ENCODE measurements at places on chromosomes 1 and 21.
A peak's percentile ranks its signal among the peaks of the same experiment; 100 is the strongest.

DNA sequence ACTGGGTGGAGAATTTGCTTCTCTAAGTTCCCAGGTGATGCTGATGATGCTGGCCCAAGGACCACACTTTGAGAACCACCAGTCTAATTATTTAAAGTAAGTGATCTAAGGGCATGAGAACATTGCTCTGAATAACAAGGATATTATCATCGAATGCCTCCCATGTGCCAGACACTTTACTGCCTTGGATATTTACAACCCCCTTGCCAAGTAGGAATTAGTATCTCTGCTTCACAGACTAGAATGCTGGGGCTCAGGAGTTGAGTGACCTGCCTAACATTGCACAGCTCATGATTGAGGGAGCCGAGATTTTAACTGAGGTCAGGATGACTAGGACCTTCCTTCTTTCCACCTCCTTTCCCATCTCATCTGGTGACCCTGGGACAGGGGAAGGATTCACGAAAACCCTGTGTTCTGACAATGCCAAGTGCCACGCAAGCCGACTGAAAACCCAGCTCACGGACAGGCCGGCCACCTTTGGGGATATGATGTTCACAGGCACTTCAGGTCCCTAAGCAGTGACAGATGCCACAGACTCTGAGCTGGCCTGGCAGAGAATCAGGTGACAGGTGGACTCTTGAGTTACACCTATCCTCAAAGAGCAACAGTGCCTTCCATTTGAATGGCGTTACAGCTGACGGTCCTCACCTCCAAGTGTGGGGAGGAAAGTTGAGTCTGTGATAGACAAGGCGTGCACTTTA, 230.7 kb downstream of the TOMM20 start:
- DNase-seq = no peak

DNA sequence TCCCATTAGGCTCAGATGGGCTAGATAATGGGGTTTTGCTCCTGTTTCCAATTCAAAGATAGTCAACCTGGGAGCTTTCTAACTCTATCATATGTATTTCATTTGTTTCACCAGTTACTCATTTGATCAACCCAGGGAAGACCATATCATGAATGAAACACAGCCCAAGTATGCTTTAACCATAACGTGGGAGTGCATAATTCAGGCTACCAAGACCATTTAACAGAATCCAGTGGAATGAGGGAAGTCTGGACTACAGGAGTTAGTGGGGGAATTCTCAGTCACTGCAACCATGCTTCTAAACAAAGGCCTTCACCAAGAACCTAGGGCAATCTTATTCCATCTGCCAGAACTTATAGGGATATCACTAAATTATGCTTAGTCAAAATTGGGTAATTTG, 15.0 kb upstream of the SLC16A1 start:
- DNase-seq = no peak

DNA sequence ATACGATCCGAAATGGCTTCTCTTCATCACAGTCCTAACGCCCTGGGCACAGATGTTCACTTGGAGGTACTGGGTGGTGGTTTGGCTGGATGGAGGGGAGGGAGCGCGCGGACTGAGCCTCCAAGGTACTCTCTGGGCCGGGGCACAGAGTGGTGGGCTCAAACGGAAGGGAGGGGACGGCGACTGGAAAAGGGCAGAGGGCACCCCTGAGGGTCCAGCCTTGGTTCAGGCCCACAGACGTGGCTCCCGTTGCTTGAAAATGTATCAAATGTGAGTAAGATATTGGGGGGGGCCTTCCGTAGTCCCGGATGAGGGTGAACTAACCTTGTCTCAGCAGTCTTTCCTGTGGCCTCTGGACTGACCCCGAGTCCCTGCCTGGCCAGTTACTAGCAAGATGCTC, 463 bp downstream of the IL12RB2 start:
- DNase-seq = no peak

DNA sequence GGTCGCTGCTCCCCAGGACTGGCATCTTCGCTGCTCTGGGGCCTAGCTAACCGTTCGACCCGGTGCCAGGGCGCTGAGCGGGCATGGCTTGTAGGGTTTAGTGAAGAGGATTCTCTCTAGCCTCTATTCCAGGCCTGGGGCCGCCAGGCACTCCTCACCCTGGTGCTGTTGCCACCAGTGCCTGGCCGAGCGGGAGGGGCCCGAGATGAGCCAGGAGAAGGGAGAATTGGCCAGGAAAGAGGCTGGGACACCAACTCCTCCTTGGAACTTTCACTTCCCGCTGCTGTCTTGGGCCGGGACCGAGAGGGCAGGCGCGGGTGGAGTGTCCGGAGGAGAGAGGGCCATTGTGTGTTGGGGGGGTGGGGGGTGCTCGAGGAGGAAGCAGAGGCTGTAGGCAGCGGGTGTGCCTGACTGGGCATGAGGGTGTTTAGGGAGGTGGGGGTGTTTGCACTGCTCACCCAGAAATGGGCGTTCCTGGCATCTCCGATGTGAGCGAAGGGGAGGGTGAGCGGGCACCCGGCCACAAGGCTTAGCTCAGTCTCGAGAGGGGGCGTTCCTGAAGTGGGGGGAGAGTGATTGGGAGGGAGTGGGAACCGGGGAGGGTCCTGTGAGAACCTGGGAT, 772 bp downstream of the ADAM15 start:
- DNase-seq = peak; percentile 77

DNA sequence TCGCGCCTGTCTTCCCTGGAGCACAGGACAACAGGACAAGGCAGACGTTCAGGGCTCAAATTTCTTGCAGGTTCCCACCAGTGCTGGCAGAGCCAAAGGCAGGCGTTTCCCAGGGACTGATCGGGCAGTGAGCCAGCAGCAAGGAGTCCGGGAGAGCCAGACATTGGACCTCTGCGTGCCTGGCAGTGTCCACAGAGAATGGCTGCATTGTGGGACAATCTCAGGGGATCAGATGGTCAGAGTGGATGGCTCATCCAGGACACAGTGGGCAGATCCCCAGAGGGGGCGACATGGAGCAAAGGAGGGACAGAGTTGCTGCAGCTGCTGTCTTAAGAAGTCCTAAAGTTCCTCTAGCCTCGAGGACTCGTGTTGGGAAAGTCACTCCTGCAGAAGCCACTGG, 4.6 kb downstream of the TMEM63A start:
- peak; percentile 78 for DNase-seq

DNA sequence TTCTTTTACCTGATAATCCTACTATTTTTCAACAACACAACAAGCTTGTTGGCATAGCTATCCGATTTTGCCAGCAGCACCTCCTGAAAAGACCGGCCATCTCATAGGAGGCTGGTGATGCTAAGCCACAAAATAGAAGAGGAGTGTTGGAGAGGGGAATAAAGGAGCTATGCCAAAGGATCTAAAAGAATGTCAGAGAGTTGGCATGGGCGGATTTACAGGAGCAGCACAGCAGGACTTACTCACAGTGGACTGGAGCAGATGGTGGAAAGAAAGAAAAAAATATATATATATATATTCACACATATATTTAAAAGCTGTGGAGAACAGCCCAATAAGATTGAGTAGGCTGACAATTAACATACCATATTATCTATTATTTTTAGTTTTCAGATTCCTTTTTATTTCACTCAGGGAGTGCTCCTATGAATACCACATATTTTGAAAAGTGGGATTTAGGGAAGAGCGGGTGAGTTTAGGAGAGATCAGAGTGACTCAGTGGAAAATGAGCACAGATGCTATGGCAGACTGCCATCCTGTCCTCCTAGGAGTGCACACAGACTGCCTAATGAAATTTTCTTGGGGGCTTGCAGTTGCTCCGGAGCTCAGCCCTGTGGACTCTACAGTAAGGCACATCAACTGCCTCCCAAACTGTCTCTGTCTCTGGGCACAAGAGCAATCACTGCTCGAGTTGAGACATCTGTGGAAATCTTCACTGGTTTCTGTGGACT, 394.4 kb upstream of the CHRM3 start:
- DNase-seq = no peak

GRCh38 chr1:11831945-11832725, 15.4 kb downstream of the NPPA start:
- no peak for DNase-seq

GRCh38 chr21:28799926-28800325, 192.8 kb downstream of the LTN1 start:
- no peak for DNase-seq

GRCh38 chr1:89425056-89425455, 61.2 kb downstream of the GBP6 start:
- no peak for DNase-seq

- no peak for DNase-seq
Measured at GRCh38 chr1:54460861-54461387, 54.7 kb upstream of the SSBP3 start.

GRCh38 chr1:162921311-162921710, 60.3 kb upstream of the CCDC190 start:
- no peak for DNase-seq

- DNase-seq = no peak
Measured at GRCh38 chr1:207647671-207648333, 2.9 kb downstream of the CR1L start.

DNA sequence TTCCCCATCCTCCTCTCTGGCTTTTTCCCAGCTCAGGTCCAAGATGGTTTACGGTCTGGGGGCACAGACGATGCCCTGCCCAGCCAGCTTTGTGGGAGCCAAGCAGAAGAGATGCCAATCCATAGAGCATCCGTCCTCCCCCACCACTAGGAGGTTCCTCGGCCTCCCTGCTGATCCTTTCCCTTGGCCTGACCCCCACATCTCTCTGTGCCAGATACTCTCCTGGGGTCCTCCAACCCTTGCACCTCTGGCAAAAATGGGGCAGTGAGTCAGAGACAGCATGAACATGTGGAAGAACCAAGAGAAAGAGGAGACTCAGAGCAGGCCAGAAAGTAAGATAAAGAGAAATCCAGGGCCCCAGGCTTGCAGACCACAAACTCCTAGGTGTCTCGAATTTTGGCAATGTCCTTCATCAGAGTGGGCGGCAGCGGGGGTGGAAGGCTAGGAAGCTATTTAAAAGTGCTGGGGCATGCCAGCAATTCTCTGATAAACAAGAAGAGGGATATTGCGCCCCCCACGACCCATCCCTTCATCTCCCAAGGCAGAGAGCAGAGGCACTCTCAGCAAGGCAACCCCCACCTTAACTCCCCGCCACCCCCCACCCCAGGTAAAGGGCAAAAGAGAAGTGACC, 11.4 kb downstream of the BLACAT1 start:
- no peak for DNase-seq

DNA sequence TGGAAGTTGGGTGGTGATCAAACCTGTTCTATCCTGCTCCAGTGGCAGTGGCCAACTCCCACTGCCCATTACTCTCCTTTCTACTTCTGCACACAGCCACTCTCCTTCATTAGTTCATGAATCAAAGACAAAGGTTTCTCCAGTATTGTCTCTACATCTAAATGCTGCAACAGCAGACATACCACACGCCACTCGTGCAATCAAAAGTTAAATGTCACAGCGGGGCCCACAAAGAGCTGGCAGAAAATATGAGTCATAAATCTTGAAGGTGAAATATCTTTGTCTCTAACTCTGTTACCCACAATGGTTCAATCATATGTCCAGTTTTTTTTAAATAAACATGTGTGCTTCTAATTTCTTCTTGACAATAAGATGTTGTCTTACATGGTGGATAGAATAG, 13.3 kb downstream of the APCS start:
- DNase-seq = no peak

- DNase-seq = no peak
Measured at GRCh38 chr1:39088658-39089057, 62.5 kb downstream of the NDUFS5 start.

All from colonic mucosa (tissue), 4 donors.